ENCODE measurements at places on chromosomes 7 and 10. TPM values are rescaled to one million over a fixed set of nuclear protein-coding genes. Genes with fewer than 3 reads are reported as not detected.

PON2 gene
- total RNA-seq: 66.5 TPM

USP6NL gene
- 7.1 TPM for total RNA-seq

FAM237B gene
- not detected for total RNA-seq

FRMPD2 gene
- total RNA-seq: under 0.01 TPM

PCGF5 gene
- total RNA-seq: 17.3 TPM

CHST3 gene
- total RNA-seq: 17.1 TPM

MMD2 gene
- total RNA-seq: not detected

FAM25A gene
- 3.3 TPM for total RNA-seq

CRHR2 gene
- total RNA-seq: not detected

RBM20 gene
- not detected for total RNA-seq

FAM131B gene
- 0.08 TPM for total RNA-seq

SDK1 gene
- 1.6 TPM for total RNA-seq

RBM48 gene
- total RNA-seq: 6.0 TPM

CYP2C18 gene
- total RNA-seq: not detected

RHOBTB1 gene
- total RNA-seq: 1.4 TPM

CFAP43 gene
- 0.23 TPM for total RNA-seq

SCART1 gene
- total RNA-seq: 0.30 TPM

IFT22 gene
- 17.3 TPM for total RNA-seq

SPAG6 gene
- total RNA-seq: not detected

ASZ1 gene
- not detected for total RNA-seq

HECW1 gene
- total RNA-seq: not detected

CYP2W1 gene
- not detected for total RNA-seq

BAMBI gene
- 1.2 TPM for total RNA-seq

MSS51 gene
- total RNA-seq: 0.57 TPM

A1CF gene
- not detected for total RNA-seq

ABLIM1 gene
- total RNA-seq: 32.4 TPM

ZNF32 gene
- total RNA-seq: 21.0 TPM

CADPS2 gene
- total RNA-seq: 3.4 TPM

PNLIP gene
- total RNA-seq: not detected

LRRC4 gene
- 0.39 TPM for total RNA-seq

LIPK gene
- not detected for total RNA-seq

C10orf120 gene
- not detected for total RNA-seq

OR6B1 gene
- total RNA-seq: not detected

ZFYVE27 gene
- 11.6 TPM for total RNA-seq

ABCB1 gene
- total RNA-seq: not detected

MYOZ1 gene
- 0.86 TPM for total RNA-seq

TAC1 gene
- total RNA-seq: not detected

CYP26C1 gene
- not detected for total RNA-seq

PSD gene
- 0.31 TPM for total RNA-seq

CTAGE6 gene
- total RNA-seq: not detected

GARIN1A gene
- not detected for total RNA-seq

RNF133 gene
- total RNA-seq: not detected

CYP2C19 gene
- total RNA-seq: not detected

SPACDR gene
- total RNA-seq: not detected

ITGA8 gene
- 0.04 TPM for total RNA-seq

GALNT17 gene
- total RNA-seq: not detected

LRIT1 gene
- total RNA-seq: not detected

MYL7 gene
- total RNA-seq: not detected

GPR37 gene
- total RNA-seq: 0.34 TPM

ZCWPW1 gene
- total RNA-seq: 0.86 TPM

AOAH gene
- not detected for total RNA-seq

FXYD4 gene
- not detected for total RNA-seq

PKD2L1 gene
- not detected for total RNA-seq

ARHGAP12 gene
- 14.0 TPM for total RNA-seq

OR2A12 gene
- not detected for total RNA-seq

MMP21 gene
- total RNA-seq: not detected

Data from hair follicular keratinocyte (primary cell).